Memory B cell (primary cell): ENCODE measurements at places on chromosomes 11 and 22.

DNA sequence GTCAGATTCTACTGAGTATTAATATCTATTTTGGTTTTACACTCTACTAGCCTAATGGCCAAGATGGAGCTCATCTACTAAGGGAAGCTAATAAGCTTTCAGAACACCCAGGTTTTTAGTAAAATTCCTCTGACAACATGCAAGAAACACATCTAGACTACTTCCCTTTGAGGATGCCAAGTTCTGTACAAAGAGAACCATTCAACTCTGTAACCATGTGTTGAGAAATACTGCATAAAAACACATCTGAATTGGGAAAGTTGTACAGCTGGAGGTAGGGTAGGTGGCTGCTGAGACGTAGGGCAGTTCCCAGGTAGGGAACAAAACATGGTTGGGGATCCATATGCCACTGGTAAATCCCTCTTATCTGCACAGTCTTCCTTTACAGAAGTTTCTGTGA is 66.2 kb downstream of the SC5D start:
- no peak overlapping the region for H3K4me3 ChIP-seq
- no peak for DNase-seq
- H3K27ac ChIP-seq = no peak overlapping the region
- H3K4me1 ChIP-seq = peaks cover 2% of the 10 kb centered on the region
- H3K36me3 ChIP-seq = no peaks in the 10 kb centered on the region

DNA sequence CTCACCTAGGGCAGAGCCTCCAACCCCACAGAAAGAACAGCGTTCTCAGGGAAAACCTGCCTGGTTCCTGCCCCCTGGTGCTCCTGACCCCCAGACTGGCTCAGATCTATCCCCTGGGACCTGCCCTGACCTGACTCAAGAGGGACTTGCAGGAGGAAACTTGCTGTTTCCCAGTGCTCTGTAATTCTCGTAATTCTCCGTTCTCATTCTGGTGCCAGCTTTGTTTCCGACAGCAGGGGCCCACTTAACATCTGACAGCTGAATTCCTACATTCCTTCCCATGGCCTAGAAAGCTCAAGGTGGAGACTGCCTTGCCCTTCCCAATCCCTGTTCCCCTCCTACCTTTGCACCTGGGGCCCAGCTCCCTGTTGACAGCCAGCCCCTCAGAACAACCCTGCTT is 12.5 kb upstream of the CSF2RB start:
- H3K36me3 ChIP-seq = peaks cover 2% of the 10 kb centered on the region
- peaks cover 4% of the 10 kb centered on the region for H3K27me3 ChIP-seq
- H3K4me1 ChIP-seq = peaks cover 7% of the 10 kb centered on the region
- H3K4me3 ChIP-seq = no peak overlapping the region
- H3K27ac ChIP-seq = no peak overlapping the region

- H3K4me1 ChIP-seq = no peaks in the 10 kb centered on the region
- H3K36me3 ChIP-seq = no peaks in the 10 kb centered on the region
- H3K4me3 ChIP-seq = no peak overlapping the region
- H3K27ac ChIP-seq = no peak overlapping the region
Observed at GRCh38 chr22:43897751-43898261, 6.0 kb upstream of the PNPLA5 start.

DNA sequence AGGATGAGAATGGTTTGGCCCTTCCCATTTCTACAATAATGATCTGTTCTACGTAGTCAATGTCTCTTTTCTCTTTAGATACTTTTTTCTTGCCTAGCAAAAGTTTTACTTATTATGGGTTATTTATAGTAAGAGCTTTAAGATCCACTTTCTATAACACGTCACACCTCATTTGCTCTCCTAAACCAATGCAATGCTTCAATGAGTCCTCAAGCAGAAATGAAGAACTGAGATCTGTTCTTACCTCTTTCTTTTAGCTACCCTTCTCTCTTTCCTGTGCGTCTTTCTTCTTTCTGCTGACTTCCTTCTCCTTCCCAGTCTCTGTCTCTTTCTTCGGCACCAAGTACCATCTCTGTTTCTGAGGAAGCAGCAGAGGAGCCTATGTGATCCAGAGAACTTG is 61.8 kb downstream of the SNX19 start:
- H3K27ac ChIP-seq = peak overlapping the region; percentile 14
- no peak overlapping the region for H3K4me3 ChIP-seq
- peaks cover 2% of the 10 kb centered on the region for H3K27me3 ChIP-seq
- no peaks in the 10 kb centered on the region for H3K36me3 ChIP-seq
- DNase-seq = no peak

DNA sequence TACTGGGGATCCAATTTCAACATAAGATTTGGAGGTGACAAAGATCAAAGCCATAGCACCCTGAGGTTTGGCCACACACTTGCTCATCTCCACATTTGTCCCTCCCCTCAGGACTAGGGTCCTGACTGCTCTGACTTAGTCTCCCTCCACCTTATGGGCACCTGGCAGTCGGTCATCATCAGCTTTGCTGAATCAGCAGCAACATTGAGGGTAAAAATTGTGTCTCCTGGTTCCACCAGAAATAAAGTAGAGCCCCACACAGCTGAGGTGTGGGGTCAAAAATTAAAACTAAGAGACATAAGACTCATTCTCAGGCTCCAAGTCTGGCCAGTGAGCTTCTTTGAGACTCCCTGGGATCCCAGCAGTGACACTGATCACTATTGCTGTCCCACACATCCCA is 56.2 kb downstream of the GGTLC2 start:
- no peak overlapping the region for H3K4me3 ChIP-seq
- no peaks in the 10 kb centered on the region for H3K36me3 ChIP-seq
- DNase-seq = no peak
- H3K27me3 ChIP-seq = no peaks in the 10 kb centered on the region

DNA sequence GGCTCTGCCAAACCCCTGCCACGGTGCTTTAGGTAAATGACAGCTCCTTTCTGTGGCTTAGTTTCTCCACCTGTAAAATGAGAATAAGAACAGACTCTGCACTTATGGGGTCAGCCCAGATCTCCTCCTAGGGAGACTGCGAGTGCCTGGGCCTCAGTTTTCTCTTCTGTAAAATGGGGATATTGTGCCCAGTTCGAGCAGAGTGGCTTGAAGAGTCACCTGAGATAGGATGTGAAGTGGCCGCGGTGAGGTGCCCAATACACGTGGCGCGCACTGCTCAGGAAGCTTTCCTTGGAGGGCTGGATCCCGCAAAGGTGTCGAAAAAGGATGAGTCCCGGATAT is 473 bp upstream of the EMID1 start:
- no peak for DNase-seq
- H3K4me3 ChIP-seq = peak overlapping the region; percentile 49
- H3K27me3 ChIP-seq = peaks cover 41% of the 10 kb centered on the region
- H3K36me3 ChIP-seq = no peaks in the 10 kb centered on the region
- peaks cover 16% of the 10 kb centered on the region for H3K4me1 ChIP-seq
- no peak overlapping the region for H3K27ac ChIP-seq

DNA sequence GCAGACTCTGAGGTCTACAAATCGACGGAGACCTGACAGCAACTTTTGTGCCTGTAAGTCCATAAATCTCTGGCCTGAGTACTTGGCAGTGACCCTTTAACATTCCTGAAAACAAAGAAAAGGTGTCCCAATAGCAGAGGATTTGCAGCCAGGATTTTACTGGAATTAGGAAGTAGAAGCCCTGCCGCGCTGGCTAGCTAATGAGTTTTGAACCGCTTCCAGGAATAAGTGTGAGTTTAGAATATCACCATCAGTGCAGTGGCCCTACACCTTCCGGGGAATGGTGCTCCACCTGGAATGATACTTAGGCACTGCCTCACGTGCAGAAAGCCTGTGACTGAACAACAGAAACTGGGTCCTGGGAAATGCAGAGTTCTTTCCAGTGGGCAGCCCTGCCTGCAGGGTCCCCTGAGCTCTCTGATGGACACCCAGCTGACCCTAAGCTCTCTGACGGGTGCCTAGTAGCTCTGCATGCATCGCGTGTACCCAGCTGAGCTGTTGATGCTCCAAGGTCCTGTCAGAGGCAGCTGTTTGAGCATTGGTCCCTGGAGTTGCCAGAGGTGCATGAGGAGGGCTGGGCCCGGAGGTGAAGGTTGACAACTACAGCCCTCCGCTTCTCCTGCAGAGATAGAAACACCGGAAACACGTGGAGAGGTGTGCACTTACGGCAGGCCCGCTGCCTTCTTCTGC is 380.9 kb downstream of the TBC1D22A start:
- no peak for DNase-seq
- H3K27ac ChIP-seq = no peak overlapping the region
- peaks cover 9% of the 10 kb centered on the region for H3K36me3 ChIP-seq
- no peaks in the 10 kb centered on the region for H3K27me3 ChIP-seq

GRCh38 chr11:23554002-23554401 is 693.7 kb upstream of the CCDC179 start:
- no peak for DNase-seq
- H3K4me3 ChIP-seq = no peak overlapping the region
- H3K4me1 ChIP-seq = no peaks in the 10 kb centered on the region
- H3K36me3 ChIP-seq = no peaks in the 10 kb centered on the region
- no peaks in the 10 kb centered on the region for H3K27me3 ChIP-seq
- H3K27ac ChIP-seq = no peak overlapping the region

GRCh38 chr22:27668828-27669797 is 132.4 kb downstream of the MN1 start:
- H3K4me1 ChIP-seq = no peaks in the 10 kb centered on the region
- no peak overlapping the region for H3K27ac ChIP-seq
- no peak for DNase-seq
- H3K27me3 ChIP-seq = peaks cover 4% of the 10 kb centered on the region

- no peaks in the 10 kb centered on the region for H3K4me1 ChIP-seq
- no peaks in the 10 kb centered on the region for H3K27me3 ChIP-seq
- no peak overlapping the region for H3K4me3 ChIP-seq
- DNase-seq = no peak
Observed at GRCh38 chr22:27237080-27237741, 564.3 kb downstream of the MN1 start.

GRCh38 chr11:134033696-134034491 is 35.0 kb upstream of the JAM3 start:
- no peak overlapping the region for H3K27ac ChIP-seq
- peaks cover 21% of the 10 kb centered on the region for H3K27me3 ChIP-seq
- no peak overlapping the region for H3K4me3 ChIP-seq
- DNase-seq = no peak

- no peaks in the 10 kb centered on the region for H3K27me3 ChIP-seq
- H3K27ac ChIP-seq = no peak overlapping the region
- peaks cover 22% of the 10 kb centered on the region for H3K36me3 ChIP-seq
- no peaks in the 10 kb centered on the region for H3K4me1 ChIP-seq
Observed at GRCh38 chr11:7609015-7609414, 64.3 kb downstream of the CYB5R2 start.

DNA sequence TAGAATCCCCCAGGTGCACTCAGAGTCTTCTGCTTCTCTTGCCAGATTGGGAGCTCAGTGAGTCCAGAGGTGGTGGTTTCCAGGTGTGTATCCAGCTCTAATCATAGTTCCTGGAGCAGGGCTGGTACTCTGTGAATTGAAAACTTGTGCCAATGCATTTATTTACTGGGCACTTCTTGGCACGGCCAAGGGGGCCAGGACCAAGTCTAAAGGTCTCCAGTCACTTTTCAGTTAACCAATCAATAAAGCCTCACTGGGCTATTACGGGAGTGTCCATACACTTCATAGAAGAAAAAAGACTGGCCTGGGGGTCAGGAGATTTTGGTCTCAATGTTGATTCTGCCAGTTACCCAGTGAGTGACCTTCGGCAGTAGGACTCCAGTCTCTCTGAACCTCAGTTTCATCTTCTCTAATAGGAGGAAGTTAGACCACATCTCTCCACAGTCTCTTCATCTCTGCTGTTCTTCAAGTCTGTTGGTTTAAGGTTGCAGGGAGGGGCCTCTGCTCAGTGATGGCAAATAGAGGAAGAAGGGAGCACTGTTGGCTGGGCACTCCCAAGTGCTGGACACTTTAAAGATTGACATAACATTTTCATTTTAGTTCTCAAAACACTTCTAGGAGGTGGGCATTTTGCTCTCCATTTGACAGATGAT is 188.5 kb upstream of the E2F8 start:
- H3K27me3 ChIP-seq = peaks cover 3% of the 10 kb centered on the region
- H3K36me3 ChIP-seq = no peaks in the 10 kb centered on the region

GRCh38 chr11:124079631-124080326 is 35.5 kb upstream of the VWA5A start:
- no peak overlapping the region for H3K27ac ChIP-seq
- H3K4me3 ChIP-seq = no peak overlapping the region
- no peaks in the 10 kb centered on the region for H3K36me3 ChIP-seq
- peaks cover 13% of the 10 kb centered on the region for H3K27me3 ChIP-seq
- DNase-seq = no peak
- peaks cover 4% of the 10 kb centered on the region for H3K4me1 ChIP-seq

GRCh38 chr11:17755891-17756290 is 21.3 kb downstream of the KCNC1 start:
- DNase-seq = no peak
- peaks cover 10% of the 10 kb centered on the region for H3K27me3 ChIP-seq
- H3K27ac ChIP-seq = no peak overlapping the region
- H3K4me1 ChIP-seq = no peaks in the 10 kb centered on the region
- no peaks in the 10 kb centered on the region for H3K36me3 ChIP-seq

DNA sequence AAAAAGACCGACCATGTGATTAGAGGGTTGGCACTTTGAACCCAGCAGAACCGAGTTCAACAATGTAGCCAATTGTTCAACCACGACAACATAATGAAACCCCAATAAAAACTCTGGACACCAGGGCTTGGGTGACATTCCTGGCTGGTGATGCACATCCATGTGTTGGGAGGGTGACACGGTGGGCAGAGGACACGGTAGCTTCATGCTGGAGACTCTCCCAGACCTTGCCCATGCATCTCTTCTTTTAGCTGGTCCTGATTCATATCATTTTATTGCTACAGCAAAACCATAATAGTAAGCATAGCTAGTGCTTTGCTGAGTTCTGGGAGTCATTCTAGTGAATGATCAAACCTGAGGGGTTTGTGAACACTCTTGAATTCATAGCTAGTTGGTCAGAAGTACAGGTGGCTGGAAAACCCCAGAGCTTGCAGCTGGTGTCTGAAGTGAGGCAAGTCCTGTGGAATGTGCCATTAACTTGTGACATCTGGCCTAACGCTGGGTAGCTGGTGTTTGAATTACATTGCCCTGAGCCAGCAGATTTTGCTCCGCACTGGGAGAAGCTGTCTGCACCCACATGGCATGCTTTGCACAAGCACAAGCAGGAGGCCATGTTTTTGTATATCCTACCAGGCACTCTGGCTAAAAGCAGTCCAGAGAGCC is 14.0 kb downstream of the RPUSD4 start:
- H3K36me3 ChIP-seq = peaks cover 50% of the 10 kb centered on the region
- peaks cover 2% of the 10 kb centered on the region for H3K4me1 ChIP-seq
- H3K27ac ChIP-seq = no peak overlapping the region
- H3K4me3 ChIP-seq = no peak overlapping the region
- no peaks in the 10 kb centered on the region for H3K27me3 ChIP-seq

GRCh38 chr11:118046051-118046963 is 30.6 kb upstream of the TMPRSS4 start:
- no peak overlapping the region for H3K4me3 ChIP-seq
- no peak for DNase-seq
- no peaks in the 10 kb centered on the region for H3K27me3 ChIP-seq

DNA sequence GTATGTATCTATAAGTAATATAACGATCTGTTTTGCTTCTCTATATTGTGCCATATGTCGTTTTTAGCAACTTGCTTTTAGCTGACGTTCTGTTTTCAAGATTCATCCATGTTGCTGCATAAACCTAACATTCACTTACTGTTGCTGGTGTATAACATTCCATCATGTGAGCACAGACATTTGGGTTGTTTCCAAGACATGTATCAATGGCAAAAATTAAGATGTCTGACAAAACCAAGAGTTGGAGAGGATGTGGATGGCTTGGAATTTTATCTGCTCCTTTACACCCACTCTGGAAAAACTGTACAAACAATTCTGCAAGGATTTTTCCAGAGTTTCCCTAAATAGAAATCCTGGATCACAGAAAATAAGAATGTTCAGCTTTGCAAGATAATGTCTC is 40.9 kb downstream of the DGCR2 start:
- peaks cover 18% of the 10 kb centered on the region for H3K36me3 ChIP-seq
- no peak overlapping the region for H3K4me3 ChIP-seq
- H3K4me1 ChIP-seq = peaks cover 15% of the 10 kb centered on the region
- H3K27me3 ChIP-seq = no peaks in the 10 kb centered on the region
- H3K27ac ChIP-seq = no peak overlapping the region
